Effector memory CD4-positive, alpha-beta T cell (primary cell): ENCODE measurements at places on chromosomes 4 and X.

DNA sequence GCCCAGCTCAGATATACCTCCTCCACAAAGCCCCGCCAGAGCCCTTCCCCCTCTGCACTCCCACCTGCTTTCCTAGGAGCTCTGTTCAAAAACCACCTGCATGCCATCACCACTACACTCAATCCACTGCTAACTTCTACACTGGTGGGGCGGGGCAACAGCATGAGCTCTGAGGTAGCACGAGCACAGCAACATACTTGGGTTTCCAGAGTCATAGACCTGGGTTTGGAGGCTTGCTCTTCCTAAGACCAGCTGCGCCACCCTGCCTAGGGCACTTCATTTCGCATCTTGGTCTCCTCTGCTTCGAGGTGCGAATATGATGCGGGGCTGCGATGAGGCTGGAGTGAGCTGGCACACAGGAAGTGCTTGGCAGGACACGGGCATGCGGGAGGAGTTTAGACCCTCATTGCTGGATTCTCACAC, 3.6 kb downstream of the SASH3 start:
- peak overlapping the region; percentile 42 for H3K4me3 ChIP-seq
- DNase-seq, result no peak
- peaks cover 21% of the 10 kb centered on the region for H3K36me3 ChIP-seq
- H3K4me1 ChIP-seq, result peaks cover 43% of the 10 kb centered on the region
- H3K27me3 ChIP-seq, result no peaks in the 10 kb centered on the region

GRCh38 chr4:83644677-83645659, 109.1 kb downstream of the GPAT3 start:
- no peaks in the 10 kb centered on the region for H3K4me1 ChIP-seq
- H3K4me3 ChIP-seq, result no peak overlapping the region
- no peaks in the 10 kb centered on the region for H3K36me3 ChIP-seq
- H3K27ac ChIP-seq, result no peak overlapping the region

GRCh38 chrX:38599796-38600755, 38.7 kb downstream of the TSPAN7 start:
- no peak overlapping the region for H3K27ac ChIP-seq
- no peaks in the 10 kb centered on the region for H3K36me3 ChIP-seq
- no peaks in the 10 kb centered on the region for H3K27me3 ChIP-seq
- H3K4me1 ChIP-seq, result no peaks in the 10 kb centered on the region
- DNase-seq, result no peak
- H3K4me3 ChIP-seq, result no peak overlapping the region

DNA sequence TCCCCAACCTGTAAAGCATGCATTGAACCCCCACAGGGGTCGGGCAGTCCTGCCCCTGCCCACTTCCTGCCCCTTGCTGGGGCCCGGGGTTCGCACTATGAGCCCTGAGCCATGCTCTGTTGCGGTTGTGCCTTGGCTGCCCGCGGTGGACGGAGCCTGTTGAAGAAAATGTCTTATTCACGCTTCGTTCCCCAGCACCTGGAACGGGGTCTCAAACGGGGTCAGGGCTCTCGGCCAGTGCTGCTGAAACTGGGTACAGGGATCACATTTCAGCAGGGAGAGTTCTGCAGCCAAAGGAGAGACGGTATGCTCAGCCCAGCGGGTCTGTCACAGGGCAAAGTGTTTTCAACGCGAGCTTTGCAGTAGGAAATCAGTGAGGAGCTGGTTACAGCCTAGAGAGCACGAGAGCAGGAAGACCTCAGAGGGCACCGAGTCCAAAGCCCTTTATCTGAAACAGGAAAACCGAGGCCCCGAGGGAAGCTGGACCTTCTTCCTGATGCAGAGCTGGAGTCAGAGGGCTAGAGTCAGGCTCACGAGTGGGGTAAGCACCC, 46.3 kb upstream of the AFAP1 start:
- H3K27me3 ChIP-seq, result no peaks in the 10 kb centered on the region
- no peaks in the 10 kb centered on the region for H3K36me3 ChIP-seq
- DNase-seq, result no peak
- H3K4me3 ChIP-seq, result no peak overlapping the region

- H3K27me3 ChIP-seq, result no peaks in the 10 kb centered on the region
- H3K27ac ChIP-seq, result no peak overlapping the region
- H3K4me3 ChIP-seq, result no peak overlapping the region
- no peak for DNase-seq
- no peaks in the 10 kb centered on the region for H3K4me1 ChIP-seq
These were observed 102.9 kb upstream of the ARSJ start for GRCh38 chr4:114082348-114082747.

GRCh38 chr4:80103629-80104028, 30.6 kb upstream of the ANTXR2 start:
- no peak for DNase-seq
- H3K27ac ChIP-seq, result no peak overlapping the region
- no peaks in the 10 kb centered on the region for H3K36me3 ChIP-seq
- H3K4me1 ChIP-seq, result no peaks in the 10 kb centered on the region
- H3K4me3 ChIP-seq, result no peak overlapping the region
- no peaks in the 10 kb centered on the region for H3K27me3 ChIP-seq

- no peak overlapping the region for H3K4me3 ChIP-seq
- no peak for DNase-seq
- no peak overlapping the region for H3K27ac ChIP-seq
- H3K4me1 ChIP-seq, result no peaks in the 10 kb centered on the region
- no peaks in the 10 kb centered on the region for H3K27me3 ChIP-seq
These were observed 888.0 kb downstream of the PCDH18 start for GRCh38 chr4:136644279-136644678.
